ENCODE measurements at places on chromosomes 5 and 9.

DNA sequence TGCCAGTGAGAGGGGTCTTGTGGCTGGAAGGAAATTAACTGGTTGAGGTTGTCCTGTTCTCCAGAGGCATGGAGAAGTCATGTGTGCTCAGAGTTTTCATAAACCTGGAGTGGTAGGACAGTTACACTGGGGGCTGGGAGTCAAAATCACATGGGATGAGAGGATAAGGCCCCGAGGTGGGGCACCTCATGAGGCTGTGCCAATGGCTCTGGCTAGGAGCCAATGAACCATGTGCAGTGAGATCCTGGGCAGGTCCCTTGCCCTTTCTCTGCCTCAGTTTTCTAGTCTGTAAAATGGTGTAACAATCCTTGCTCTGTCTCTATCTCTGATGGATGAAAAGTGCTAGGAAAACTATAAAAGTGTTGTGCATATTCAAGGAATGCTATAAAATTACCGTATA is 7.0 kb upstream of the SYNPO start:
- peaks cover 24% of the 10 kb centered on the region for H3K4me1 ChIP-seq
- DNase-seq, result no peak
- H3K27me3 ChIP-seq, result no peaks in the 10 kb centered on the region

- H3K4me3 ChIP-seq, result no peak overlapping the region
- no peaks in the 10 kb centered on the region for H3K27me3 ChIP-seq
- H3K36me3 ChIP-seq, result no peaks in the 10 kb centered on the region
- H3K4me1 ChIP-seq, result no peaks in the 10 kb centered on the region
- DNase-seq, result no peak
These were observed 46.9 kb downstream of the ACTBL2 start for GRCh38 chr5:57435701-57436134.

- no peaks in the 10 kb centered on the region for H3K36me3 ChIP-seq
- H3K4me3 ChIP-seq, result no peak overlapping the region
- H3K4me1 ChIP-seq, result no peaks in the 10 kb centered on the region
- no peak for DNase-seq
- H3K27me3 ChIP-seq, result no peaks in the 10 kb centered on the region
These were observed 44.7 kb upstream of the HK3 start for GRCh38 chr5:176943816-176944215.

GRCh38 chr5:37136694-37137093 is 112.5 kb downstream of the CPLANE1 start:
- no peaks in the 10 kb centered on the region for H3K4me1 ChIP-seq
- no peak for DNase-seq
- H3K36me3 ChIP-seq, result no peaks in the 10 kb centered on the region
- no peaks in the 10 kb centered on the region for H3K27me3 ChIP-seq
- H3K27ac ChIP-seq, result no peak overlapping the region

- no peak overlapping the region for H3K4me3 ChIP-seq
- H3K27ac ChIP-seq, result no peak overlapping the region
- DNase-seq, result no peak
- H3K4me1 ChIP-seq, result no peaks in the 10 kb centered on the region
These were observed 77.8 kb upstream of the ZNF618 start for GRCh38 chr9:113798062-113799030.

DNA sequence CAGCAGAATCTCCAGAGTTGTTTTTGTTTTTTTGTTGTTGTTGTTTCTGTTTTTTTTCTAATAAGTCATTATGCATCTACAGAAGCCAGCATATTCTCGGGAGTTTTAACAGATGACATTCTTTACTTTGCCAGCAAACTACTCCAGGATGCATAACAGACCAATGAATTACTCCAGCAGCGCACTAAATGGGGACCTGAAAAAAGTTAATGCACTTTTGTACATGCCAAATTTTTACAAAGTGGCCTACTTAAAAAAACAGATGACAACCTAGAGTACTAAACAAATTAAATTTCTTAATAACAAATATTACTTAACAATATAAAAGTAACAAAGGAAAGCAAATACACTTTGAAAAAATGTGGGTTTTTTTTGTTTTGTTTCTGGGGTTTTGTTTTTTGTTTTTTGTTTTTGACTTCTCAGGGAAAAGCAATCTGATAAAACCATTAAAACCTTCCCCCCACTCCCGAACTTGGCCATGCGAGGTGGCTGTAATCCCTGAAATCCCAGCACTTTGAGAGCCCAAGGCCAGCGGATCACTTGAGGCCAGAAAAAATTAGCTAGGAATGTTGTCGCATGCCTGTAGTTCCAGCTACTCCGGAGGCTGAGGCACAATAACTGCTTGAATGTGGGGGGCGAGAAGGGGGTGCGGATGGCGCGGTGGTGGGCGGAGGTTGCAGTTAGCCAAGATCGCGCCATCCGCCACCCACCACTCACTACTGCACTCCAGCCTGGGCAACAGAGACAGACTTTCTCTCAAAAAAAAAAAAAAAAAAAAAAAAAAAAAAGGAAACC is 352.4 kb downstream of the CETN3 start:
- no peaks in the 10 kb centered on the region for H3K4me1 ChIP-seq
- H3K4me3 ChIP-seq, result no peak overlapping the region
- H3K27ac ChIP-seq, result no peak overlapping the region
- no peak for DNase-seq

GRCh38 chr9:137989156-137989555 is 111.6 kb downstream of the CACNA1B start:
- H3K36me3 ChIP-seq, result no peaks in the 10 kb centered on the region
- DNase-seq, result no peak
- no peaks in the 10 kb centered on the region for H3K4me1 ChIP-seq
- H3K4me3 ChIP-seq, result no peak overlapping the region
- H3K27me3 ChIP-seq, result peaks cover 35% of the 10 kb centered on the region

DNA sequence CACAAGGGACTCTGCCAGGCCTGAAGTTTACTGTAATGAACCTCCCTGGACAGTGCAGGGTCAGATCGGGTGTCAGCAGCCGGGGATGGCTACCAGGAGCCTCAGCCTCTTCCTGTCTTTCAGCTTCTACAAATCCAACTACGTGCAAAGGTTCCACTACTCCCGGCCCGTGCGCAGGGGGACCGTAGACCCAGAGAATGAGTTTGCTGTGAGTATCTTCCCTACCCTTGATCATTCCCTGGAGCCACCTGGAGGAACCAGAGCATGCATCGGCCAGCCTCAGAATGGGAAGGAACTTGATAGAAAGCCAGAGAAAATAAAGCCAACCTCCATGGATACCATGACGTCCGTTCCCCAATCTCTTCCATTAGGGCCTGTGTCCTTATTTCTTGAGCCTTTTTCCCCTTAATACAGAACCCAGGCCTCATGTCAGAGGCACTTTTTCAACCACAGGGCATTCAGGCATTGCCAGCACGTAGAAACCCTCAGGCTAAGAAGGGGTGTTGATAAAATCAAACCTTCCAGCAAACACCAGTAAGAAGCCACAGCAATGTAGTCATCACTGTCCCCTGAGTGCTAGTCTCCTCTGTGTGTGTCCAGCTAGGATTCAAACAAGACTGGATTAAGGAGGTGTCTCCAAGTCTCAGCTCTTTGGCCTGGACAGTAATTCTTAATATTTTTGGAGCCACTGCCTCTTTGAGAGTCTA is 49.0 kb upstream of the FOXI1 start:
- no peaks in the 10 kb centered on the region for H3K36me3 ChIP-seq
- no peaks in the 10 kb centered on the region for H3K4me1 ChIP-seq
- DNase-seq, result no peak

DNA sequence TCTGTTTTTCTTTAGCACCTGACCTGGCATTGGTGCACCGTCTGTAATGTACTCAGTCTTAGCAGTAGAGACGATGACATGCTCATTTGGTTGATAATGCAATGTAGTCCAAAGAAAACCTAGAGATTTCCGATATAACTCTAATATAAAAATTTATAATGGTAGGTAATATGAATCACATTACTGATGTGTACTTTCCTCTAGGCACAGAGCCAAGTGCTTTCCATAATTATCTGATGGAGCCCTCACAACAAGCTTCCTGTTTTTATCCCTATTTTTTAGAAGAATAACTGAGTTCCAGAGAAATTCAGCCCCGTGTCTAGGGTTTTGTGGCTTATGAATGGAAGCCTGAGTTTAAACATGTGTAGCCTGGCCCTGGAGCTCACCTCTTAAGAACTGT is 53.7 kb downstream of the KDM4C start:
- no peak overlapping the region for H3K27ac ChIP-seq
- H3K36me3 ChIP-seq, result no peaks in the 10 kb centered on the region
- no peaks in the 10 kb centered on the region for H3K27me3 ChIP-seq
- H3K4me1 ChIP-seq, result no peaks in the 10 kb centered on the region
- no peak overlapping the region for H3K4me3 ChIP-seq

DNA sequence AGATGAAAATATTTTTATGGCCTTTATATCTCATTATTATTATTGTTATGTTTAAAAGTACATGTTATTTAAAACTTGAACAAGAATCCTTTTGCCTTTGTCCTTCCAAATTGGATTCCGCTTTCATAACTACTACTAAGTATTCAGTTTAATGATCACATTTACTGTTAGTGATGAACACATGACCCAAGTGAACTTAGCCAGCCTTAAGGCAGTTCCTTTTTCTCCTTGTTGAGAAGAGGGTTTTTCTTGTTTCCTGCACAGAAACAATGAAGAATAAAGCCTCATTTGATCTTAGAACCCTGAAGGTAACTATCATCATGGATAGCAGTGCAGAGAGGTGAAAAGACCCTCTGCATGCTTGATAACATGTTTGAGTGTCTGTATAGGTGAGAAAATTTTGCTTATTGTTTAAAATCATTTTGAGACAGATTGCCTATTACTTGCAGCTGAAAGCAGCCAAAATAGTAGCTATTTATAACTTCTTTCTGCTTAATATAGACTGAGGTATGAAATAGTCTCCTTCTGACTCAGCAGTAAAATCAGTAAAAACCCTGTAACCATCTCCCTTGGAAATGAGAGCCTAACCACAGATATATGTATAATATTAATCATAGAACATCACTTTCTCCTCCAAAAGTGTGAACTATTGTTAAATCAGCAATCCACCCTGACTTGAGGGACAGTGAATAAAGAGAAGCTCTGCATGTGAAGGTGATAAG is 266.2 kb downstream of the SPATA31D1 start:
- no peak for DNase-seq
- H3K27me3 ChIP-seq, result no peaks in the 10 kb centered on the region
- no peak overlapping the region for H3K27ac ChIP-seq
- no peaks in the 10 kb centered on the region for H3K4me1 ChIP-seq

GRCh38 chr5:2840372-2840915 is 89.0 kb upstream of the IRX2 start:
- no peak overlapping the region for H3K27ac ChIP-seq
- no peaks in the 10 kb centered on the region for H3K4me1 ChIP-seq
- no peaks in the 10 kb centered on the region for H3K27me3 ChIP-seq
- no peaks in the 10 kb centered on the region for H3K36me3 ChIP-seq
- no peak overlapping the region for H3K4me3 ChIP-seq
- no peak for DNase-seq

GRCh38 chr5:173848986-173849596 is 39.1 kb upstream of the CPEB4 start:
- no peaks in the 10 kb centered on the region for H3K4me1 ChIP-seq
- DNase-seq, result no peak
- no peak overlapping the region for H3K4me3 ChIP-seq
- H3K27ac ChIP-seq, result no peak overlapping the region
- H3K36me3 ChIP-seq, result no peaks in the 10 kb centered on the region

- no peak overlapping the region for H3K4me3 ChIP-seq
- H3K27ac ChIP-seq, result no peak overlapping the region
- H3K4me1 ChIP-seq, result no peaks in the 10 kb centered on the region
- peaks cover 4% of the 10 kb centered on the region for H3K27me3 ChIP-seq
- DNase-seq, result peak; percentile 28
These were observed 82.5 kb downstream of the ESM1 start for GRCh38 chr5:54902791-54903473.

GRCh38 chr5:73858776-73859175 is 232.8 kb downstream of the ARHGEF28 start:
- no peak for DNase-seq
- H3K4me3 ChIP-seq, result no peak overlapping the region
- H3K27ac ChIP-seq, result no peak overlapping the region
- no peaks in the 10 kb centered on the region for H3K36me3 ChIP-seq
- no peaks in the 10 kb centered on the region for H3K4me1 ChIP-seq
- H3K27me3 ChIP-seq, result no peaks in the 10 kb centered on the region

GRCh38 chr9:133374612-133375115 is 1.2 kb downstream of the SURF4 start:
- DNase-seq, result no peak
- H3K4me3 ChIP-seq, result peak overlapping the region; percentile 66
- H3K27me3 ChIP-seq, result no peaks in the 10 kb centered on the region
- H3K4me1 ChIP-seq, result peaks cover 48% of the 10 kb centered on the region
- peak overlapping the region; percentile 99 for H3K27ac ChIP-seq
- H3K36me3 ChIP-seq, result no peaks in the 10 kb centered on the region

GRCh38 chr5:111784491-111785181 is 27.6 kb upstream of the NREP start:
- no peak overlapping the region for H3K27ac ChIP-seq
- no peaks in the 10 kb centered on the region for H3K4me1 ChIP-seq
- no peak overlapping the region for H3K4me3 ChIP-seq
- H3K36me3 ChIP-seq, result no peaks in the 10 kb centered on the region

GRCh38 chr5:95760273-95761191 is 29.4 kb downstream of the RHOBTB3 start:
- H3K36me3 ChIP-seq, result peaks cover 9% of the 10 kb centered on the region
- no peak for DNase-seq
- H3K4me3 ChIP-seq, result no peak overlapping the region
- peak overlapping the region; percentile 70 for H3K27ac ChIP-seq
- no peaks in the 10 kb centered on the region for H3K27me3 ChIP-seq

DNA sequence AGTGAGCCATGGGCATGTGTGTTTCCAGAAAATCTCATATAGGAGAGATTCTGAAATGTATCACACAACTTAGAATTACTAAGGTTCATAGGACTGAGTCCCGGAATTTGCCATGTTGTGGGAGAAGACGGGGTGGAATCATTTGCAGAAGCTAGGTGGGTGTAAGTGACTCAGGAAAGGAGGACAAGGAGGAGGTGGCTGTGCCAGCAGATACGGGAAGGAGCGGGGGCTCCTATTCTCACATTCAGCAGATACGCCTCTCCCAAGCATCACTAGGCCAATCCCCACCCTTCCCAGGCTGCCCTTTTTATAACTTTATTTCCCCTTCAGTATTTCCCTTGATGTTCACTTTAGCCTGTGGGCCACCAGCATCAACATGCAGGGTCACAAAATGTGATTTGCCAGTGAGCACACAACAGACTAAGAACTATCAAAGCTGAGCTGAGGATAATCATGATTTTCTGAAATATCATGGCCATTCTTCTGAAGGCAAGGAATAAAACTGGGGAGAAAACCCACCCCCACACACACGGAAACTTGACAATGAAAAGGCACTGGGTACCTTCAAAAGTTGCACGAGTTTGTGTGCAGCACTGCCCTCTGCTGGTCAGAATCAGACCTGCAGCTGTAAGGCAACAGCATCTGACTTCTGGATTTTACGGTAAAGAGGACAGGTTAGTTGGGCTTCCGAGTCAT is 133.2 kb downstream of the MTX3 start:
- H3K4me3 ChIP-seq, result no peak overlapping the region
- DNase-seq, result peak; percentile 77
- no peaks in the 10 kb centered on the region for H3K4me1 ChIP-seq
- H3K27ac ChIP-seq, result no peak overlapping the region

Measured in transverse colon (tissue), 4 donors.